ENCODE measurements at places on chromosomes 3 and 15.

DNA sequence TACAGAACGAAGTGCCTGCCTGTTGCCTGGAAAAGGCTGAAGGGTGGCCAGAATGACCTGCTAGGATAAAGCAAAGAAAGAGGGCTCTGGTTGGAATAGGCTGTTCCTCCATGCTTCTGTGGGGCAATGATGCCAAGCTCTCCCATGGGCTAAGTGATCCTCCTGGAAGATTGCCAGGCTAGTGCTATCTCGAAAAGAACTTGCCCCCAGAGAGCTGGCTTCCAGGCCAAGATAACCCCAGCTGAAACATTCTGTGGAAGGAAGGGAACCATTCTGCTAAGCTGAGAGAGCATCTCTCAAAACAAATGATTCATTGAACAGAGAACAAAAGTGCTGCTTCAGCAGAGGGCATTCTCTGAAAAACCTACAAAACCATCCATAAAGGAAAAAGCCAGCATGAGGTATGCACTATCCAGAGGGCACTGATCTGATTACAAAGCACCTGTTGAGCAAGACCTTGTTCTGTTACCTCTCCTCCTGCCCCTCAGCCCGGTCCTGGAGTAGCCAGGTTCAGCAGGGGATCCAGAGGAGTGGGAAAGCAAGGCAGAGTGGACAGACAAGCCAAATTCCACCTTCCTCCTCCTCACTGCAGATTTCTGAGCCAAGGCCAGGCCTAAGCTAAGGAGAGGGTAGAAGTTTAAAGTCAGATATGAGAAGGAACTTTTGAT is 31.9 kb upstream of the SPRED1 start:
- no peak overlapping the region for H3K4me3 ChIP-seq
- no peak for DNase-seq
- no peaks in the 10 kb centered on the region for H3K4me1 ChIP-seq
- no peaks in the 10 kb centered on the region for H3K27me3 ChIP-seq
- no peak overlapping the region for H3K27ac ChIP-seq
- H3K36me3 ChIP-seq = no peaks in the 10 kb centered on the region

DNA sequence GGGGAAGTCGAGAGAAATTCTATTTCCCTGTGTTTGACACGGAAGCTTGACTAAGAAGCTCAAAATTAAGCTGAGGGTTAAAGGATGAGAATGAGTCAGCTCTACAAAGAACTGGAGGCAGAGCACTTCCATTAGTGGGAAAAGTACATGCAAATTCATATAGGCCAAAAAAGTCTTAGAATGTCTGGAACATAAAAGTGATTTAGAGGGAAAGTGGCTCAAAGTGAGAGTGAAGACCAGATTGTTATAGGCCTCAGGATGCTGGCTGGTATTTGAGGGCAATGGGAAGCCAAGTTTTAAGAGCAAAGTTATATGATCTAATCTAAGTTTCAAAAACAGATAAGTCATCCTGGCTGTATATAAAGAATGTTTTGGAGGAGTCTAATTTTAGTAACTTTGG is 857.3 kb downstream of the NAALADL2 start:
- no peak overlapping the region for H3K4me3 ChIP-seq
- H3K36me3 ChIP-seq = no peaks in the 10 kb centered on the region
- no peaks in the 10 kb centered on the region for H3K27me3 ChIP-seq
- no peaks in the 10 kb centered on the region for H3K4me1 ChIP-seq
- no peak overlapping the region for H3K27ac ChIP-seq
- no peak for DNase-seq

GRCh38 chr3:25536521-25537391 is 108.7 kb downstream of the RARB start:
- DNase-seq = no peak
- no peaks in the 10 kb centered on the region for H3K27me3 ChIP-seq
- no peak overlapping the region for H3K4me3 ChIP-seq
- no peaks in the 10 kb centered on the region for H3K4me1 ChIP-seq

GRCh38 chr3:122484985-122485384 is 29.8 kb downstream of the KPNA1 start:
- no peaks in the 10 kb centered on the region for H3K36me3 ChIP-seq
- H3K27me3 ChIP-seq = no peaks in the 10 kb centered on the region
- DNase-seq = no peak
- H3K4me1 ChIP-seq = no peaks in the 10 kb centered on the region

DNA sequence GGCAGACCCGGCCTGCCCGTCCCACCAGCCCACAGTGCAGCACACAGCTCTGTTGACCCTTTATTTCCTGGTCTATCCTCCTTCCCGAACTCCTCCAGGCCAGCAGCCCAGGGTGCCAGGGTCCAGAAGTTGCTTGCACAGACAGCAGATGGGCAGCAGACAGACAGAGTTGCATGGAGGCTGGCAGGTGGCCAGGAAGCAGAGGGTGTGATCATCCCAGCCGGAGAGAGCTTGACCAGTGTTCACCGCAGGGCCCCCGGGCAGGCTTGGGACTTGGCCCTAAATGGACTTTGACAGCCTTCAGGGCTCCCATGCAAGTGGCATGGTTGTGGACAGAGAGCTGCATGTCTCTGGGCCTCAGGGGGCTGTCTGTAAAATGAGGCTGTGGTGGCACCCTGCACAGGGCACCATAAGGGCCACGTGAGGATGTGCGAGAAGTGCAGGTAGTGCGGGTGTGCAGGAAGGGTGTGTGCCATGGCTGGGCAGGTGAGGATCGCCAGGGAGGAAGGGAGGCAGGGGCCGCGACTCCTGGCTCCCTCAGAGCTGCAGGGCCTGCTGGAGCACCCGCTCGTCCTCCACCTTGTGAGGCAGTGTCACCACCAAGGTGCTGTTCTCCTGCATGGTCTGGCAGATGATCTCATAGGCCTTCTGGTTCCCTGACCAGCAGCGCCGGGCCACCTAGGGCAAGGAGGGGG is 6.3 kb upstream of the ZXDC start:
- no peaks in the 10 kb centered on the region for H3K36me3 ChIP-seq
- no peaks in the 10 kb centered on the region for H3K27me3 ChIP-seq
- H3K27ac ChIP-seq = no peak overlapping the region
- H3K4me1 ChIP-seq = no peaks in the 10 kb centered on the region
- no peak for DNase-seq

- no peaks in the 10 kb centered on the region for H3K4me1 ChIP-seq
- no peak overlapping the region for H3K27ac ChIP-seq
- H3K27me3 ChIP-seq = no peaks in the 10 kb centered on the region
- DNase-seq = no peak
These were observed 189.7 kb downstream of the CDIN1 start for GRCh38 chr15:36769098-36769497.

DNA sequence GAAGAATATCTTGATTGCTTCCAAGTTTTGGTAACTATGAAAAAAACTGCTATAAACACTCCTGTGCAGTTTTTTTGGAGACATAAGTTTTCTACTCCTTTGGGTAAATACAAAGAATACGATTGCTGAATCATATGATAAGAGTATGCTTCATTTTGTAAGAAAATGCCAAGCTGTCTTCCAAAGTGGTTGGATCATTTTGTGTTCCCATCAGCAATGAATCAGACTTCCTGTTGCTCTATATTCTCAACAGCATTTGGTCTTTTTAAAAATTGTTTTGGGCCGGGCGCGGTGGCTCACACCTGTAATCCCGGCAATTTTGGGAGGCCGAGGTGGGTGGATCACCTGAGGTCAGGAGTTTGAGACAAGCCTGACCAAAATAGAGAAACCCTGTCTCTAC is 14.5 kb downstream of the BTD start:
- H3K4me3 ChIP-seq = no peak overlapping the region
- no peaks in the 10 kb centered on the region for H3K36me3 ChIP-seq
- H3K27ac ChIP-seq = no peak overlapping the region
- DNase-seq = no peak
- H3K4me1 ChIP-seq = no peaks in the 10 kb centered on the region

DNA sequence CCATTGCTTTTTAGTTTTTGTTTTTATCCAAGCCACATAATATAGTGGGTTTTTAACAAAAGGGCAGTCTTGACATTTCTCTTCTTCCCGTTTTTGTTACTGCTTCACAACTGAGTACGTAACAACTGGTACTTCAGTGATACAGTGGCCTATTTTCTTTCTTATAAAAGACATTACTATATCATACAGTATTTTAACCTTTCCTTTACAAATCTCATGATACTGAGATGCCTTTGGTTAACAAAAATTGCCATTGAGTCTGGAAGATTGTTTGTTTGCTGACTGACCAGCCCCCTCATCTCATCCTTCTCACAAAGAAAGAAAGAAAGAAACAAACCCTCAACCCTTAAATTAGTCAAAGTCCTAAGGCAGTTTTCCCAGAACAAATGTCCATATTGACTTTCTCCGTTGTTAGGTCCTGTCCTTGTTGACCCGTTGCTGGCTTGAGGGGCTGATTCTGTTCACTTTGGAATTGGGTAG is 77.0 kb upstream of the SAMMSON start:
- H3K27me3 ChIP-seq = no peaks in the 10 kb centered on the region
- no peak overlapping the region for H3K4me3 ChIP-seq
- no peaks in the 10 kb centered on the region for H3K36me3 ChIP-seq
- no peak overlapping the region for H3K27ac ChIP-seq

DNA sequence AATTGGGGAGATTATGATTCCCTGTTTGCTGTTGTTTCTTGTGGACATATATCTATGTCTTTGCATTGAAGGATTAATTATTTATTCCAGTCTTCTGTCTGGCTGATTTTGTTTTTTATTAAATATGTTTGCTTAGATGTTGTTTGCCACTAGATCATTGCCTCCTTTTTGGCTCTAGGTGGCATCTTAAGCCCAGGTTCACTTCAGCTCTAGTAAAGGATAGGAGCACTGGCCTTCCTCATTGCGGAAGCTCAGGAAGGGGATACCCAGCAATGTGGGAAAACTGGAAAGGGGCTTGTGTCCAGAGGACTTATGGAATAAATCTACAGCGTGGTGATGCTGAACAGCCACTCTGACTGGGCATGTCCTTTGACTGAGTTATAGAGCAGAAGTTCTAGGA is 821.6 kb downstream of the PDCD6IP start:
- no peaks in the 10 kb centered on the region for H3K36me3 ChIP-seq
- no peaks in the 10 kb centered on the region for H3K27me3 ChIP-seq
- no peak overlapping the region for H3K4me3 ChIP-seq
- DNase-seq = no peak

DNA sequence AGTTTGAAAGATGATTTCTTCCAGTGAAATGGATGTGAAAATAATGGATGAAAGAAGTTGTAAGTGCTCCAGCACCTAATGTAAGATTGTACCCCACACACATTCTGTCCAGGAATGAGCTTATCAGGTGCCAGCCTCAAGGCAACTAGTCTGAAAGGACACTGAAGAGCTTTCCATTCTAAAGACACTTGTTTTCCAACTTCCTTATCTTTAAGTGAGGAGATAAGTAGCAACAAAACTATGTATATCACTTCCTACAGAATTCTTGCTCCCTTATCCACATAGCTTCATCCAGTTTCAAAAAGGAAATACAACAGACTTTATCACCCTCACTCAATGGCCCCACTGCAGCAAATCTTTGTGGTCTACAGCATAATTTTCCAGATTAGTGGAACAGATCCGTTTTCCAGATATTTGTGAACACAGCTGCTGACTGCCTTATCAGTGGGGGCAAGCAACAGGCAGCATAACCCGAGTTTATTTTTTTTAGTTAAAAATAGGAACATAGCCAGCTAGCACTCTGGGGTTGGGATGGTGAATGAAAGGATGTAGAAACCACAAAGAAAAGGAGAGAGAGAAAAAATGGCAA is 60.6 kb downstream of the CD200R1L start:
- DNase-seq = no peak
- no peaks in the 10 kb centered on the region for H3K4me1 ChIP-seq
- H3K27me3 ChIP-seq = no peaks in the 10 kb centered on the region
- no peak overlapping the region for H3K4me3 ChIP-seq
- no peak overlapping the region for H3K27ac ChIP-seq
- H3K36me3 ChIP-seq = no peaks in the 10 kb centered on the region

- no peaks in the 10 kb centered on the region for H3K36me3 ChIP-seq
- H3K4me3 ChIP-seq = no peak overlapping the region
- DNase-seq = no peak
- no peaks in the 10 kb centered on the region for H3K4me1 ChIP-seq
- no peaks in the 10 kb centered on the region for H3K27me3 ChIP-seq
These were observed 175.6 kb upstream of the ATP10A start for GRCh38 chr15:26038693-26039092.

DNA sequence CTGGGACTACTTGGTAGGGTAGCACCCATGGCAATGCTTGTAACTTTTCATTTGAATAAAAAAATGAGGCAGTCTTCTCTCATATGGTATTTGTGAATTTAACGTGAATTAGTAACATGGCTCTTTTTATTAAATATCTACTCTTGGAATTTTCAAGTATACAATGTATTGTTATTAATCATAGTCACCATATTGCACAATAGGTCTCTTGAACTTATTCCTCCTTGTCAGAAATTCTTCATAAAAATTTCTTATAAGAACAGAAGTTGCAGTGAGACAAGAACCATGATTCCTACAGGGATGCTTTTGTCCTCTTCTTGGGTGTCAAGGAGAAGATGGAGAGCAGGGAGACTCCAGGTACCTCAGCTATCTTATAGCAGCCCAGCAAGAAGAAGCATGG is 203.8 kb upstream of the FEZF2 start:
- H3K27ac ChIP-seq = no peak overlapping the region
- H3K27me3 ChIP-seq = no peaks in the 10 kb centered on the region
- no peak overlapping the region for H3K4me3 ChIP-seq
- no peaks in the 10 kb centered on the region for H3K4me1 ChIP-seq
- no peaks in the 10 kb centered on the region for H3K36me3 ChIP-seq
- no peak for DNase-seq

DNA sequence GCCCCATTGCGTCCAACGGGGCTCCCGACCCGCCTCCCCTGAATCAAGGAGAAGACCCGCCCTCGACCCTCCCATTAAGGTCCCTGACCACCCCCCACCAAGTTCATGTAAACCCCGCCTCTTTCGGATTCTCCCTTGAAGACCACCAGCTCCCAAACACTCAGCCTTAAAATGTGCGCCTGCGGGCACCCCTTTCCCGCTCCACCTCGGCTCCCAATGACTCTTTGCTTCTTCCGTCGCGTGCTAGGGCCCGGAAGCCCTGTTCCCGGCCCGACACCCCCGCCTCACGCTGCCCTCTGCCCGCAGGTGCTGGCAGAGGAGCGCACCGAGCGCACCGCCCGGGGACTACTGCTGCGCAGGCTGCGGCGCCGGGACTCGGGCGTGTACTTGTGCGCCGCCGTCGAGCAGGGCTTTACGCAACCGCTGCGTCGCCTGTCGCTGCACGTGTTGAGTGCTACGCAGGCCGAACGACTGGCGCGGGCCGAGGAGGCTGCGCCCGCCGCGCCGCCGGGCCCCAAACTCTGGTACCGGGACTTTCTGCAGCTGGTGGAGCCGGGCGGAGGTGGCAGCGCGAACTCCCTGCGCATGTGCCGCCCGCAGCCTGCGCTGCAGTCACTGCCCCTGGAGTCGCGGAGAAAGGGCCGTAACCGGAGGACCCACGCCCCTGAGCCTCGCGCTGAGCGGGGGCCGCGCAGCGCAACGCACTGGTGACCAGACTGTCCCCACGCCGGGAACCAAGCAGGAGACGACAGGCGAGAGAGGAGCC is 2.7 kb upstream of the LSMEM2 start:
- H3K27me3 ChIP-seq = no peaks in the 10 kb centered on the region
- no peaks in the 10 kb centered on the region for H3K4me1 ChIP-seq
- no peaks in the 10 kb centered on the region for H3K36me3 ChIP-seq
- H3K27ac ChIP-seq = no peak overlapping the region
- H3K4me3 ChIP-seq = no peak overlapping the region
- DNase-seq = no peak
